ENCODE measurements at places on chromosomes 2 and 18.
A peak's percentile ranks its signal among the peaks of the same experiment; 100 is the strongest.

GRCh38 chr2:26561918-26562810, 79.0 kb downstream of the CIB4 start:
- no peak for DNase-seq

DNA sequence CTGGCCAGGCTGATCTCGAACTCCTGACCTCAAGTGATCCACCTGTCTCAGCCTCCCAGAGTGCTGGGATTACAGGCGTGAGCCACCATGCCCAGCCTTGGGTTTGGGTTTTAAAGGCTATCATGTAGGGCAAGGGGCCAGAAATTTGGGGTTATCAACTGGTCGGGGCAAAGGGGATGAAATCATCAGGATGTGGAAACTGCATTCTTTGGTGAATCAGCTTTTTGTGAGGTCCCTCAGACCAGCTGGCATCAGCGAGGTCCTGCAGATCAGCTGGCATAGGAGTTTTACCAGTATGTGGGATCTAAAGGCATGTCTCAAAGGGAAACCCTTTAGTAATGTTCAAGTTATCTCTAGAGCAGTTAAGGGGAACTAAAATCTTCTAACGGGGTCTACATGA, 6.4 kb upstream of the GEMIN6 start:
- DNase-seq, result no peak

DNA sequence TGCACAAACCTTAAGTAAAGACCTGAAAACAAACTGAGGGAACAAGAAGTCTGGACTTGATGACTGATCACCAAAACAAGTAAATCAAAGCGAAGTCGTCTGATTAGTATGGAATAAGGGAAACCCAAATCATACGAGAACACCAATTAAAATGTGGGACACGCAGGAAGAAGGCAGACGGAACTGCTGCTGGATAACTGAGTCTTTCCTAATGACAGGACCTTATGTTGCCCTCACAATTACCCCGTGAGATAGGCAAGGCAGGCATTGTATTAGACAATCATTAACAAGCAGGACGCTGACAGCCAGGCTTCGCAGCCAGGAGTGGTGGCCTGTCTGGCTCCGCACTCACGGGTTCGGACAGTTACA, 614 bp upstream of the COQ10B start:
- no peak for DNase-seq

DNA sequence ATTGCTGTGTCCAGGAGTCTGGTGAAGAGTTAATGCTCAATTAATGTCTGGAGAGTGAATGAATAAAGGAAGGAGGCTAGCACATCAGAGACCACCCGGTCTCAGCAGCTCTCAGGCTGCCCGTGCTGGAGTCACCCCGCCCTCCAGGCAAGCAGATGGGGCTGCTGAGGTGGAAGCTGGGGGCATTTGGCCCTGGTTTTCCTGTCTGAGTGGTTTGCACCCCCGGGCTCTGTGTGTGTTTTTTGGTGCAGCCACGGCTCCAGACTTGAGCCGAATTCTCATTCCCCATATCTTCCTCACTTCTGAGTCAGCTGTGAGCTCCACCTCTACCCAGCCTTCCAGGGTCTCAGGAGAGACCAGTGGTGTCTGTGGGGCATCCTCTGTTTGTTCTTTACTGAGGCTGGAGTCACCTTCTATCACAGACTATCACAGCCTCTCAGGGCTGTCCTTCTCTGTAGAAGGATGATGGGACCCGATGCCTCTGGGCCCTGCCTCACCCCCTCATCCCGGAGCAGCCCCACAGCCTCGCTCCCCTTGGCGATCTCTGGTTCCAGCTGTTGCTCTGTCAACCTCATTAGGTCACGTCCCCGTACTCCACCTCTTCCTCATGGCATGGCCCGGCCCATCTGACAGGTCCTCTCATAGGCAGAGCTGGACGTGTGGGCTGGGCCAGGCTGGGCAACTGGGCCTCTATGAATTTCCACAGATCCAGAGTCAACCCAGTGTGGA, 60.8 kb downstream of the HS1BP3 start:
- DNase-seq, result no peak

DNA sequence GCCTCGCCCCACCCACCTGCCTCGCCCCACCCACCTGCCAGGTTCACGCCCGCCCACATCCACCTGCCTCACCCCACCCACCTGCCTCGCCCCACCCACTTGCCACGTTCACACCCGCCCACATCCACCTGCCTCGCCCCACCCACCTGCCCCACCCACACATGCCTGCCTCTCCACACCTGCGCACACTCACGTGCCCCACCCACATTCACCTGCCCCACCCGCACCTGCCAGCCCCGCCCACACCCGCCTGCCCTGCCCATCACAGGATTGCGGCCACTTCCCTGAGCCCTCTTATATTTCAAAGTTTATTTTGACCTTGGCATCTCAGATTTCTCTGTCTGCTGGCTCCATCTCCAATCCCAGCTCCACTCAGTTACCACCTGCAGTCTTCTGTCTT, 217.5 kb upstream of the SOX11 start:
- no peak for DNase-seq

DNA sequence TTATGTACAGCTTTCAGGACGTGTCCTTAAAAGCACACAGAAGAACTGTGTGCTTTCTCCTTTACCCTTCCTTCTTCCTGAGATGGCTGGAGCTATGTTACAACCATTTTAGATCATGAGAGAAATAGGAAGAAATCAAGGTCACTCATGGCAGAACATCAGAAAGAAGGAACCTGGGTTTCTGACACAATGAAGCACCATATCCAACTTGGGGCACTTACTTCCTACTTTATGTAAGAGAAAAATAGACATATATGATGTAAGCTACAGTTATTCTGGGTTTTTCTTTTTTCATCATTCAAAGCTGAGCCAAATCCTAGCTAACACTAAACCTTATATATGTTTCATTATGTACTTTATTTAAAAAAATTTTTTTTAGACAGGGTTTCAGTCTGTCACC, 79.5 kb downstream of the FAM161A start:
- no peak for DNase-seq

DNA sequence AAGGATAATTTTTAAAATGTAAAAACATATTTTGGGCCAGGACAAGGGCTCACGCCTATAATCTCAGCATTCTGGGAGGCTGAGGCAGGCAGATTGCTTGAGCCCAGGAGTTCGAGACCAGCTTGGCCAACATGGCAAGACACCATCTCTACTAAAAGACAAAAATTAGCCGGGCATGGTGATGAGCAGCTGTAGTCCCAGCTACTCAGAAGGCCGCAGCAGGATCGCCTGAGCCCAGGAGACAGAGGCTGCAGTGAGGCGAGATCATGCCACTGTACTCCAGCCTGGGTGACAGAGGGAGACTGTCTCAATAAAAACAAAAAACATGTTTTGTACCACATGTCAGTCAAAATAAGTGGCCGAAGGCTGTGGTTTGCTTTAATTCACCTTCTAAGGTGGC, 122.5 kb downstream of the HDAC4 start:
- DNase-seq, result no peak

DNA sequence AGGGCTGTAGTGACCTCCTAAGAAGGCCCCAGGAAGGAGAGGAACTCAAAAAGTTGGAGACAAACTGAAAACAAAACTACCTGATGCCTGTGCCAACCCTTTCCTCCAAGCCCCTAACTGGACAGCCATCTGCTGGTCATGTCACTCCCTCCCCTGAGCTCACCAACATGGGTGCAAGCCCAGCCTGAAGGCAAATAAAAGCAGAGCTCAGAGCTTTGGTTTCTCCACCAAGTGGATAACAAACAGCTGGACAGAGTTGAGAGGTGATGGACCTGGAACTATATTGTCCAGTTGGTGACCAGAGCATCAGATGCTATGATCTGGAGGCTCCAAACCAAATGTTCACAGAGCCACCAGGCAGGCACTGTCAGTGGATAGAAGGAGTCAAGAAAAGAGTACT, 34.6 kb upstream of the MAL start:
- DNase-seq, result no peak

DNA sequence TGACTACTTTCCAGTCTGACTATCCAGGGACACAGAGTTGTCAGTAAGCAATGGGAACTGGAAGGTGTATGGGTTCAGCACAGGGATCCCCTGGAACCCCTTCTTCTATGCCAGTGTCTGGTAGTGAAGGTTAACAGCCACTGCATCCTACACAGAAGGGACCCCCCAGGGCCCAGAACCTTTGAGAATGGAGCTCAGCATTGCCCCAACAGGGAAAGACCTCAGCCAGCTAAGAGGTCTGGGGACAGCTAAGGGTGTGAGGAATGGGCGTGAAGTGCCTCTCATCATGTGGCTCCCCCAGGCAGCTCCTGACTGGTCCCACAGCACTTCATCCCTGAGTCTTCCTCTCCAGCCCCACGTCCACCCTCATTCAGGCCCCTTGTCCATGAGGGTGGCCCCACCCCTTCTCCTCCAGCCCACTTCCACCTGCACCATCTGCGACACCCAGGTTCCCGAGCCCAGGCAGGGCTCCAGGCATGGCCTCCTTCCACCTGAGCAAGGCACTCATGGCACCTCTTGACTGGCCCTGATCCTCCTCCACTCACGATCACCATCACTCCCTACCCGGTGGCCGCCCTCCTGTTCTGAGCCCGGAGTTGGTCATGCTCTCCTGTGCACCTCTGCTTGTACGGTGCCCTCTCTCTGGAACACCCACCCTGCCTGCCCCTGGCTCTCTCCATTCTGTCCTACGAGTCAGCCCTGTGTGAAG, 77.1 kb downstream of the SFXN5 start:
- DNase-seq, result no peak

DNA sequence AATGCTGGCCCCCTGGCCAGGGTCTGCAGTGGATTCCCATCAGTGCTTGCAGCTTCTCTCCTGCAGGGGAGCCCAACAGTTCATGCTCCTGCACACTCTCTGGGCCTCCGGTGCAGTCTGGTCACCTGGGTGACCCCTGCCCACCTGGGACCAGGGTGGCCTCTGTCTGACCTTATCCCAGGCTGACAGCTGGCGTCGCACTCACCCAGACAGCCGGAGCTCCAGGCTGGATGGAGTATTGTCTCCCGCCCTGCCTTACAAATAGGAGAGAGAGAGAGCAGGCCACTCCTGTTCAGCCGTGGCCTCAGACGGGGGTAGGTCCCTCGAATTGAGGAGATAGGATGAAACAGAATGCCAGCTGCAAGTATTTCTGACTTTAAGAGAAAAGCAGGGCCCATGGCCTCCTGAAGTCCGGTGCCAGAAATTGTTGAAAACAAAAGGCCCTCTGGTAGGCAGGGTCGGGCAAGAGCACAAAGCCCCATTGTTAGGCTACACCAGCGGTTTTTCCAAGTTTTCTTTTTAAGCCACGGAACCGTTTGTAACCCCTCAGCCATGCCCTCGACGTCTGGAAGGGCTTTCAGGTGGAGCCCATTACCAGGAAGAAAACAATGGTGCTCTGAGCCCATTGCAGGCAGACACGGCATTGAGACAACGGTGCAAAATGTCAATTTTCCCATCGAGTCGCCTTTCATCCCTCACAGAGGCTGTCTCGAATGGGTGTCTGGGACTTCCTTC, 258.4 kb downstream of the BCL11A start:
- no peak for DNase-seq

GRCh38 chr2:231820786-231821303, 34.6 kb downstream of the COPS7B start:
- no peak for DNase-seq

DNA sequence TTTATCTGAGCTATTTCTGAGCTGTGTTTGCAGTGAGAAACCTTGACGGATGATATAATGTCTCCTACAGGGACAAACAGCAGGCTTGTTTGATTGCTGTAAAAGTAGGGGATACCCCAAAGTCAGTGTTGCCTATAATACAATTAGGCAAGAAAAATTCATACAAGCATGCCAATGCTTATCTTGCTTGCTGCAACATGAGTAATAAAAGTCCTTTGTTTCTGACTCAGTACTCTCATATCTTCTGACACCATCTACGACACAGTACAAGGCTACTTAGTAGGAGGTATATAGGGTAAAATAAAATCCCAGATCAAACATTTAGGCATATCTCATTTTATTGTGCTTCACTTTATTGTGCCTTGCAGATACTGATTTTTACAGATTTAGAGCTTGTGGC, 33.0 kb downstream of the ERBB4 start:
- no peak for DNase-seq

- DNase-seq, result no peak
These were observed 1934.3 kb downstream of the SUCLG1 start for GRCh38 chr2:82524826-82525225.

DNA sequence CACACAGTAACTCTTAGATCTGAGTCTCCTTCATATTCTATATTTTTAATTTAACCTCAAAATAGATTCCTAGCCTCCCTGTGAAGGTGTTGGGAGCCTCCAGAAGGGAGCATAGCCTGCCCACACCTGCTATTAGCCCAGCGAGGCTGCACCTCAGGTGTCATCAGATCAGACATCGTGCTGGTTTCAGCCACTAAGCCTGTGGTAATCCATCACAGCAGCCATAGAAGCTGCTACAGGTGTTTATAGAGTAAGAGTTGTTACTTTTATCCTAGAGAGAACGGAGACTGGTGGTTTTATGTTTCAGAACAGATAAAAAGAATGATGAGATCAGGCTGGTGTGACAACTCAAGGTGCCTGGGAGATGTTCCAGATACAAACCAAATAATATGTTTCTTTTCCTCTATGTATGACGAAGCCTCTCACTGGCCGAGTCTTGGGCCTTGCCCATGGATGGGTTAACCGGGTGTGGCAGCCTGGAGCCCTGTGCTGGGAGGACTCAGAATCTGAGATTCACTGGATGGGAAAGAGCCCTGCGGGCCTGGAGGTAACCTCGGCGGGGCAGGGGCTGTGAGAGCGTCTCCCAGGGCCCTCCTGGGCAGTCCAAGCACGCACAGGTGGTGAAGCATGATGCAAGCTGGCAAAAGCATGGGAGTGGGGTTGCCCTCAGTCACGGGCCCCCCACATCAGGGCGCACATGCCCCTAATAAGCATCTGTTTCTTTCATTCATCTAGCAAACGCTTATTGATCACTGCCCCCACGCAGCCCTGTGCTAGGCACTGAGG, 73.7 kb downstream of the MRPS9 start:
- no peak for DNase-seq

DNA sequence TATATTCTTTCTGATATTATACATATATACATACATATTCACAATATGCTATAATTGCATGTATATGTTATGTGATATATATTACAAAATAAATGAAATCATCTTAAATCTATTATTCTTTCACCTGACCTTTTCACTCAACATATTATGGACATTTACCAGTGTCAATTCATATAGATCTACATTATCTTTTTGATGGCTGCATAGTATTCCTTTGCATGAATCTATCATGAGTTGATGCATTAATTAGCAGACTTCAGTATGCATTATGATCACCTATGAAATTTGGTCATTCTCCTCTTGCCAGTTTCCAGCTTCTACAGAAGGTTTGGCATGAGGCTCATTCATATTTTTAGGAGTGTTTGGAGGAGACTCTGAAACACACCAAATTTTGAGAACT, 23.4 kb upstream of the B4GALT6 start:
- no peak for DNase-seq

DNA sequence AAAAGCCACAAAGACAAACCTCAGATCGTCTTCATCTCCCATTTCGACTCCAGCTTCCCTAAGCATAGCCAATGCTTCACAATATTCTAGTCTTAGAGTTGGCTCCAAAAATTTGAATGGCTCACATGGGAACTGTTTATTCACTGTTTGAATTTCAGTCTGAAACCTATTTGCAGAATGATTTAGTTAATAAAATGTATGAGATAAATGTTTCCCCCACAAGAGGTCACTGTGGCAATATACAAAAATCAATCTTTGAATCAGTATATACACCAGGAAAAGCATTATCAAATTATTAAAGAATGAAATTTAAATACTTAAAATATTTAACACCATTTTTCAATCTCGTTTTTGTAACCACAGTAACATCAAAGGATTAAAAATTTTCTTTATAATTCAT, 40.0 kb upstream of the MCM6 start:
- peak; percentile 13 for DNase-seq

GRCh38 chr2:42930025-42930581, 137.7 kb upstream of the HAAO start:
- no peak for DNase-seq
